ENCODE measurements at places on chromosomes 12 and 14. TPM values are rescaled to one million over a fixed set of nuclear protein-coding genes. Genes with fewer than 3 reads are reported as not detected.

DNA sequence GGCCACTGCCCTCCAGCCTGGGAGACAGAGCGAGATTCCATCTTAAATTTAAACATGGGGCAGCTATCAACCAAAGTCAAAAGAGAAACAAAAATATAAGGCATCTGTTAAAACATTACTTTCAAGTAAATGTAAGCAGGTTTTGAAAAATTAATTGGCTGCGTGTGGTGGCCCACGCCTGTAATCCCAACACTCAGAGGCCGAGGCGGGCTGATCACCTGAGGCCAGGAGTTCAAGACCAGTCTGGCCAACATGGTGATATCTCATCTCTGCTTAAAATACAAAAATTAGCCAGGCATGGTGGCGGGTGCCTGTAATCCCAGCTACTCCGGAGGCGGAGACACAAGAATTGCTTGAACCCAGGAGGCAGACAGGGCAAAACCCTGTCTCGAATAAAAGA lies 82.7 kb downstream of the PLEKHA5 start:
- H3K27me3 ChIP-seq = no peaks in the 10 kb centered on the region
- no peaks in the 10 kb centered on the region for H3K4me1 ChIP-seq
- H3K36me3 ChIP-seq = no peaks in the 10 kb centered on the region

- H3K27ac ChIP-seq = no peak overlapping the region
- DNase-seq = no peak
- no peaks in the 10 kb centered on the region for H3K36me3 ChIP-seq
- no peak overlapping the region for H3K4me3 ChIP-seq
- H3K27me3 ChIP-seq = peaks cover 48% of the 10 kb centered on the region
These were observed 16.0 kb upstream of the PLEKHH1 start for GRCh38 chr14:67517083-67517482.

- H3K27ac ChIP-seq = peak overlapping the region; percentile 97
- H3K4me3 ChIP-seq = peak overlapping the region; percentile 25
- no peak for DNase-seq
These were observed 126.5 kb upstream of the CCND2 start for GRCh38 chr12:4147031-4147481.

GRCh38 chr14:79515158-79515557 lies 696.1 kb downstream of the DIO2 start:
- H3K27ac ChIP-seq = no peak overlapping the region
- DNase-seq = no peak
- H3K4me3 ChIP-seq = no peak overlapping the region
- no peaks in the 10 kb centered on the region for H3K27me3 ChIP-seq
- H3K36me3 ChIP-seq = no peaks in the 10 kb centered on the region
- no peaks in the 10 kb centered on the region for H3K4me1 ChIP-seq

DNA sequence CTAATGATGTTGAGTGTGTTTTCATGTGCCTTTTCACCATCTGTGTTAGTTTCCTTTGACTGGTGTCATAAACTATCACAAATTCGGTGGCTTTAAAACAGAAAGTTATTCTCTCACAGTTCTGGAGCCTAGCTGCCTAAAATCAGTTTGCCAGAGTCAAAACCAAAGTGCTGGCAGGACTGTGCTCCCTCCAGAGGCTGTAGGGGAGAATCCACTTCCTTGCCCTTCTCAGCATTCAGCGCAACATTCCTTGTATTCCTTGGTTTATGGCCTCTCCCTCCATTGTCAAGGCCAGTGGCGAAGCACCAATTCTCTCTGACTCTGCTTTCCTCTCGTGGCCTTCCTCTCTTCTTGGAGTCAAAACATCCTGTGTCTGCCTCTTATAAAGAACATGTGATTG lies 174.2 kb upstream of the PDE3A start:
- no peaks in the 10 kb centered on the region for H3K27me3 ChIP-seq
- H3K27ac ChIP-seq = no peak overlapping the region
- no peaks in the 10 kb centered on the region for H3K4me1 ChIP-seq
- no peak for DNase-seq
- H3K4me3 ChIP-seq = no peak overlapping the region

GRCh38 chr14:84543859-84544258 lies 986.1 kb upstream of the FLRT2 start:
- no peaks in the 10 kb centered on the region for H3K36me3 ChIP-seq
- no peak overlapping the region for H3K4me3 ChIP-seq
- H3K27me3 ChIP-seq = no peaks in the 10 kb centered on the region
- H3K4me1 ChIP-seq = no peaks in the 10 kb centered on the region
- DNase-seq = no peak

- no peak overlapping the region for H3K4me3 ChIP-seq
- H3K27me3 ChIP-seq = no peaks in the 10 kb centered on the region
- no peaks in the 10 kb centered on the region for H3K36me3 ChIP-seq
- peaks cover 27% of the 10 kb centered on the region for H3K4me1 ChIP-seq
- no peak overlapping the region for H3K27ac ChIP-seq
These were observed 80.8 kb downstream of the C14orf132 start for GRCh38 chr14:96119947-96120346.

The PIWIL1 gene
- total RNA-seq = not detected

The CCDC197 gene
- total RNA-seq = not detected

The PPFIBP1 gene
- total RNA-seq = 55.7 TPM

The PTMS gene
- total RNA-seq = 247 TPM

The STAC3 gene
- 4.2 TPM for total RNA-seq
